ENCODE measurements at places on chromosomes 1 and 21.

- DNase-seq = no peak
Measured at GRCh38 chr1:33324677-33325575, 4.0 kb upstream of the A3GALT2 start.

- DNase-seq = no peak
Measured at GRCh38 chr21:37682966-37683365, 233.3 kb downstream of the KCNJ6 start.

DNA sequence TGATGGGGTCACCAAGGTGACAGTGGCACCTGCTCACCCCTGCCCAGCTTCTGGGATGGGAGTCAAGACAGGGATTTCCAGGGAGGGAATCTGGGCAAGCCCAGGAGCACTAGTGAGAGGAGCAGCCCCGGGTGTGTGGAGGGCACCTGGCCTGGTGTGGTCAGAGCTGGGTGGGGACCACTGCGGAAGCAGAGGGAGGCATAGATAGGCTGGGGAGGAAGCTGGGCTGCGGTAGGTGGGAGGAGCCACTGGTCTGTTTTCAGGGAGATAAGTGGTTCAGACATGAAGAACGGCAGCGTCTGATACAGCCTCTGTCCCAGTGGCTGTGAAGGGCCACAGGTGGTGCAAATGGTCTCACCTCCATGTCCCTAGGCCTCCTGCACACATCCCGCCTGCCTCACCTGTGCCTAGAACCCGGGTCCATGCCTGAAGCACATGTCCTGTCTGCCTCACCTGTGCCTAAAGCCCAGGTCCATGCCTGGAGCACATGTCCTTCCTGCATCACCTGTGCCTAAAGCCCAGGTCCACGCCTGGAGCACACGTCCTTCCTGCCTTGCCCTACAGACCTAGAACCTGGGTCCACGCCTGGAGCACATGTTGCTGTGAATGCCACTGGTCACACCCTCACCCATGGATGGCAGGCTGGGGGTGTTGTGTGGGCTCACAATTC, 325.9 kb upstream of the AJAP1 start:
- no peak for DNase-seq

DNA sequence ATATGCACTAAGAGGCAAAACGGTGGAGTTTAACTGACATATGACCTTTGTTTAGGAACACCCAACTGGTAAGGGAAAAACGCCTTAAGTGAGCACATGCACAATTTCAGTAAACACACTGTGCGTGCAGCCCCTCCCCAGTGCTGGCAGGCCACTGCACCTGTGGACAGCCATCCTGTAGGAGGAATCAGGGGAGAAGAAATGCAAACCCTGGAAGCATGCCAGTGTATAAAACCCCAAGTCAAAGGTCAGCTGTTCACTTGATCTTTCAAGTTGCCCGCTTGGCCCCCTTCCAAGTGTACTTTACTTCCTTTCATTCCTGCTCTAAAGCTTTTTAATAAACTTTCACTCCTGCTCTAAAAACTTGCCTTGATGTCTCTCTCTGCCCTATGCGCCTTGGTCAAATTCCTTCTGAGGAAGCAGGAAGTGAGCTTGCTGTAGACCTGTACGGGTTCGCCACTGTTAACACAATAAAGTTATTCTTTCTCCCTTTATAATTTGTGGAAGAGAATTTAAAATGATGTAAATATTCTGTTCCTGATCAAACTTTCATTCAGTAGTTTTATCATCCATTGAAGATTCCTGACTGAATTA, 31.8 kb downstream of the USP25 start:
- DNase-seq = no peak

GRCh38 chr1:8397511-8397910, 79.6 kb downstream of the SLC45A1 start:
- DNase-seq = no peak

DNA sequence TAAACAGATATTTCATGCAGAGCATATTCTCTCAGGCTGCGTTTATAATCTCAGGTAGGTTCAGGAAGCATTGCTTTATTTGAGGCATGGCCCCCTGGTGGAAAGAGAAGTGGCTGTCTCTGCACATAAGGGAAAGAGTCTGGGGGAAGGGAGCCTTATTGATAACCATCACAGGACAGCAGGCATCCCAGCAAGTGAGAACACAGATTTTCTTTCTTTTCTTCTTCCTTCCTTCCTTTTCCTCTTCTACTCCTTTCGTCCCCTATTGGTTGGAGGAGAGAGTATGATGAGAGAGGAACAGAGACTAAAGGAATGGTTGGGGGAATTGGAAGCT, 21.9 kb downstream of the TSNAX start:
- DNase-seq = no peak

- no peak for DNase-seq
Measured at GRCh38 chr1:86423473-86423872, 498 bp upstream of the CLCA2 start.

DNA sequence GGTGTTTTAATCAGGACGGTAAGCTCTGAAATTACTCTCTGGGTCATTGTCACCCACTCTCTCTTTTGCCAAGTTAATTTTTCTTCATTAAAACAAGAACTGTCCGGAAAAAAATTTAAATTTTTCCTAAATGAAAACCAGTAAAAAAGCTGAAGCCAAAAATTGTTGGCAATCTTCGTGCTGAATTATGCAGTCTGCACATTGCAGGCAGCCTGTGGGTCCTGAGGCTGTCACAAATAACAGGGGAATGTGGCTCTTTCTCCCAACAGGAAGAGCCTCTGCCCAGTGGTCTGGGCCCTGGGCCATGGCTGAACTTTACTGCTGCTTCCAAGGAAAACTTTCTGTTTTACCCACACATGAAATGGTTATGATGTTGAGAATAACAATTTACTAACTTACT, 153.9 kb upstream of the SPAG17 start:
- DNase-seq = no peak

- DNase-seq = no peak
Measured at GRCh38 chr1:228210712-228211530, 3.1 kb downstream of the OBSCN start.

DNA sequence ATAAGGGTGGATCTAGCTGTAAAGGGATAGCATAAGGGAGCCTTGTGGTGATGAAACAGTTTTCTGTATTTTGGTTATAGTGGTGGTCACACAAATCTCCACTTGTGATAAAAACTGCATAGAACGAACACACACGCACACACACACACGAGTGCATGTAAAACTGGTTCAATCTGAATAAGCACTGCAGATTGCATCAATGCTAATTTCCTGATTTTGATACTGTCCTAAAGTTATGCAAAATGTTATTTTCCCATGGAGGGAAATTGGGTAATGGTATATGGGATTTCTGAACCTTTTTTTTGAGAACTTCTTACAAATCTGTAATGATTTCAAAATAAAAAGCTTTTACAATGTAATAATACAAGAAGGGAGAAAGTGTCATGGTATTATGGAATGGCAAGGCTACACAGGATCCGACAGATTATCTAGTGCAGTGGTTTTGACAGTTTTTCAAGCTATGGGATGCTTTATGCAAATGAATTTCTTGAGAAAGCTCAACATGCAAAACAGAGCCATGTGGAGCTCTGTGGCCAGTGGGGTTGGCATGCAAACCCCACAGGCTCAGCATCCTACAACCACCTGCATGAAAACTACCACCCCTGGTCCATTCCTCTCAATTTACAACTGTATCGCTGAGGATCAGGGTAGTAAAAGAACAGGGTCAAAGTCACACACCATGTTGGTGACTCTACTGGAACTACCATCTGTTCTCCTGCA, 18.8 kb downstream of the SLC41A1 start:
- no peak for DNase-seq

DNA sequence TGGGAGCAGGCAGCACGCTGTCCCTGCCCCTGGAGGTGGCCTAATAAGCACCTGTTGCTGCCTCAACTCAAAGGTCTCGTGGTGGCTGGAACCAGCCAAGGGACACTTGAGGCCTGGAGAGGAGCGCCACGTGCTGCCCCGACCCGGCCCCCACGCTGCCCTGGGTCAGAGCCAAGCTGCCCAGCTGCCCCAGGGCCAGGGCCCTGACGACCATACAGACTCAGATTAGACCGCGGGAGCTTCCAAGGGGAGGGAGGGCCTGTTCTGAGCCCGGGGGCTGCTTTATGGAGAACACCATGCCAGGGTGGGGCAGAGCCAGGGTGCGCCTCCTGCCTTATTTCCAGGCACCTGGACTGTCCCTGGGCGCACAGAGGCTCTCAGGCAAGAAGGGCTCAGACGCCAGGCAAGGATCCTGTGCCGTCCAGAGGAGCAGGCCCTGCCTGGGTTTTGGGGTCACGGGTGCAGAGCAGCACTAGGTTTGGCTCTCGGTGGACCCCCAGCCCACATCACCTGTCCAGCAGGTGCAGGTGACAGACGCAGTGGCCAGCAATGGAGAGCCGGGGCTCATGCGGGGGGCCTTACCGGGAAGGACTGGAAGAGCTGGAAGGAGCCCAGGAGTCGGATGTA, 18.6 kb downstream of the KRTAP10-1 start:
- no peak for DNase-seq

DNA sequence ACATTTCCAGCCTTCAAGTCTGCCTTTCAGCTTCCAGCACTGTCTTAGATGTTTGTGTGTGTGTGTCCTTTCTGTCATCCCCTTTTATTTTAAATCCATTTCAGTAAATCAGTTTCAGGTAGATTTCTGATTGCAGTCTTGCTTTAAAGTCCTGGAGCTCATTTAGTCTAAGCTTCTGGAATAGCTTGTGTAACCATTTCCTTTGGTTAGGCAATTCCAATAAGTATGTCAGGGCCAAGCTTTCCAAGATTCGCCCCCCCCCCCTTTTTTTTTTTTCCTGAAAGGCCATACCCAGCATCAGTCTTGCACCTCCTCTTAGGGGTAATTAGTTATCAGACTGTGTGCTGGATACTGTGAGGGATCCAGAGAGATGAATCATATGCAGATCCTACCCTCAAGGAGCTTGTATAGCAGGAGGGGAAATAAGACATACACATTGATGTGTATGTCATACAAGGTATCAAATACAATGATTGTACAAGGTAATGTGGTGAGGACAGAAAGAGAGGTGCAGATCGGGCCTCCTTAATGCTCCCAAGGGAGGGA, 41.3 kb downstream of the NFYC start:
- no peak for DNase-seq

DNA sequence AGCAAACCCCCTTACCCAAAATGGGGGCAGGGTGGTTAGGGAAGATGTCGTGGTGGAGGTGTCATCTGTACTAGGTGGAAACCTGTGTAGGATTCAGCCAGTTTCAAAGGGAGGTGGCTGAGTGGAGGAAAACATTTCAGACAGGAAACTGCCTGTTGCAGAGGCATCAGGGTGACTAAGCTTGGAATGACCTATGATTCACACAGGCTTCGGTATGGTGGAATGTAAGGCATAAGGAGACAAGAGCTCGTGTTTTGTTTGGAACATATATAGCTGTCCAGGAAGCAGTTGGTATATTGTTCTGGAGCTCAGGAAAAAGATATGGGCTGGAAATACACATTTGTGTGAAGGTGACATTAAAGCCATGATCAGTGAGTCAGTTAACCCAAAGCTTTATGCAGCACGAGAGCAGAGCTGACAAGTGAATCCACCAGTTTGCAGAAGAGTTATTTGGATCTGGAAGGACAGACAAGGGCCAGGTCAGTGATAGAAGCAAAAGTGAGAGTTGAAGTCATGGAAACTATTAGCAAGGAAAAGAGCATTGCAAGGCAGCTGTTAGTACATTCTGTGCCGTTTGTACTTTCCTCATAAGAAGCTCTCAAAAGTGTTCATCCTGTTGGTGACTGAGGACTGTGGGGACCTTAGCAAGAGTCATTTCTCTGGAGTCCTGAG, 12.2 kb downstream of the UTP25 start:
- peak; percentile 91 for DNase-seq

DNA sequence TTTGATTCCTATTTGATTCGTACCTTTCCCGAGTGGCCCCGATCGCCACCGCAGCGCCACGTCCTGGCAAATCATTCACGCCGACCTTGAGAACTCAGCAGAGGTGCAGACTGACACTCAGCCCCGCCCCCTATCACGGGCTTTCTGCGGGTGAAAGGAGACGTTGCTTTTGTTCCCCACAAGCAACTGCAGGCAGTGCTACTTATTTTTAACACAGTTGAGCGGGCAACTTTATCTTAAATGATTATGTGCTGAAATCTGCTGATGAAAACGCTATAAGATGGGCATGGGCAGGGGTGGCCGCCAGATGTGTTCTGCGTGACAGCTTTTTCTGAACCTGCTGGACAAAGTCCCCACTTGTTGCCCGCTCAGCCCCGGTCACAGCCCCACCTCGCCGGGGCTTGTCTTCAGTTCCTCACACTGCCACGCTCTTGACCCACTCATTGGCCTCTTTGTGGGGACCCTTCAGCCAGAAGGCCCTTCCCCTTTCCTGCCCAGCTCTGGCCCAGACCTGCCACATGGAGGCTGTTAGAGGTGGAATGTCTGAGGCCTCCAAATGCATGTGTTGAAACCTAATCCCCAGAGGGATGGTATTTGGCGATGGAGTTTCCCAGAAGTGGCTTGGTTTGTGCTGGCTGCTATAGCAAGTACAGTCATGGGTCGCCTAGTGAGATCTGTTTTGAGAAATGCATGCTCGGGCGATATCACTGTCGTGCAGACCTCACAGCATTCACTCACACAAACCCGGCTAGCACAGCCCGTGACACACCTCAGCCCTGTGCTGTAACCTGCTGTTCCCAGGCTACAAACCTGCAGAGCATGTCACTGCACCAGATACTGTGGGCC, 15.7 kb upstream of the PDXK start:
- peak; percentile 22 for DNase-seq

- DNase-seq = peak; percentile 27
Measured at GRCh38 chr1:186531561-186532165, 70.7 kb upstream of the PDC start.

DNA sequence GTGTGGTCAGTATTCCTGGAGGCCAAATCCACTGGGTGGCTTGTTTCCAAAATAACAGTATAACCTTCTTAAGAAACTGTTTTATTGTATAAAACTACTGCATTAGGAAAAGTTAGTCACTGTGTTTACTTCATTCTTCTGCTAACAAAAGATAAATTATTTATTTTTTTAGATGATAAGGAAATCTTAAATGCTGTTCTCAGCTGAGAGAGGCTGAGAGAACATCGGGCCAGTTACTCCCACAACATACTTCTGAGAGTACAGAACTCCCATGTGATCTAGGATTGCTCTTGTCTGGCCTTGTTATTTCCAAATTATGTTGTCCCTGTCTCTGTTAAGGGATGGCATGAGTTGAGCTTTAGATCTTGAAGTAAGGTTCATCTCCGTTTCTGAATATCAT, 96.7 kb upstream of the CXADR start:
- DNase-seq = no peak

DNA sequence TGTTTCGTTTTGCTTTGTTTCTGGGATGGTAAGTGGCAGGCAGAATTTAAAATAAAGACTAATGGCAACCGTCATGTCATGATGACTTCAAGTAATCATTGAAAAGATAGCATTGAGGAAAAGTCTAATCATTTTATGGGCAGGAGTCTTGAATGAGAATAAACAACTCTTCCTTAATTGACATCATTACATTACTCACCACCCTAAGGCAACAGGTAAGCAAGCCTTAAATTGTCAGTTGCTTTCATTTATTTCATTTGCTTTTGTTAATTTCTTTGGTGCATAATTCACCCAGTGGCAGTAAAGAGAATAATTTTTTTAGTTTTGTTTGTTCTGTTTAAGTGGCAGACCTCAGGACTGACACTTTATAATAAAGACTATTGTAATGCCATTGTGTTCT, 669.0 kb downstream of the RWDD3 start:
- DNase-seq = no peak

- DNase-seq = no peak
Measured at GRCh38 chr1:229883504-229884200, 183.4 kb upstream of the GALNT2 start.

- DNase-seq = no peak
Measured at GRCh38 chr1:112901387-112901786, 54.6 kb downstream of the SLC16A1 start.
